ENCODE measurements at places on chromosomes 3 and 15. TPM values are rescaled to one million over a fixed set of nuclear protein-coding genes. Genes with fewer than 3 reads are reported as not detected.

CD80 gene
- total RNA-seq: not detected

NRROS gene
- total RNA-seq: 1.9 TPM

KLHL40 gene
- total RNA-seq: not detected

MEGF11 gene
- 6.2 TPM for total RNA-seq

ALAS1 gene
- 48.3 TPM for total RNA-seq

P3H2 gene
- 240 TPM for total RNA-seq

CHL1 gene
- total RNA-seq: 1.0 TPM

UACA gene
- 48.0 TPM for total RNA-seq

CEMIP gene
- total RNA-seq: 0.52 TPM

LDHAL6B gene
- total RNA-seq: not detected

SOX2 gene
- 0.05 TPM for total RNA-seq

CYP8B1 gene
- total RNA-seq: 0.55 TPM

RARRES1 gene
- total RNA-seq: 7.8 TPM

PCLAF gene
- 8.3 TPM for total RNA-seq
